ENCODE measurements at places on chromosomes 7 and 10.
A peak's percentile ranks its signal among the peaks of the same experiment; 100 is the strongest.

DNA sequence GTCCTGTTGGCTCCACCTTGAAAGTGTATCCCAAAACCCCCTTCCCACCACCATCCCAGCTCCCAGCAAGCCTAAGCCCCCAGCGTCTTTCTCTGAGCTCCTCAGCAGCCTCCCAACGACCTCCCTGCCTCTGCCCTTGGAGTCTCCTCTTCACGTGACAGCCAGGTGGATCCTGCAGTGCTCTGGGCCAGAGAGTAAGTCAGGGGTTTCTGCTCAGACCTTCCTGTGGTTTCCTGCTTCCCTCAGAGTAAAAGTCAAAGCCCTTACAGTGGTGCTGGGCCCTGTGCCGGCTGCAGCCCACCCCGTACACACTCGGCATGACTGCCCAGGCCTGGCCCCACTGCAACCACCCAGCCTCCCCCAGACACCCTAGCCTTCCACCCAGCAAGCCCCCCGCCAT is 51.9 kb downstream of the OAT start:
- H3K27ac ChIP-seq = no peak overlapping the region
- H3K4me3 ChIP-seq = no peak overlapping the region
- DNase-seq = no peak
- H3K36me3 ChIP-seq = no peaks in the 10 kb centered on the region

DNA sequence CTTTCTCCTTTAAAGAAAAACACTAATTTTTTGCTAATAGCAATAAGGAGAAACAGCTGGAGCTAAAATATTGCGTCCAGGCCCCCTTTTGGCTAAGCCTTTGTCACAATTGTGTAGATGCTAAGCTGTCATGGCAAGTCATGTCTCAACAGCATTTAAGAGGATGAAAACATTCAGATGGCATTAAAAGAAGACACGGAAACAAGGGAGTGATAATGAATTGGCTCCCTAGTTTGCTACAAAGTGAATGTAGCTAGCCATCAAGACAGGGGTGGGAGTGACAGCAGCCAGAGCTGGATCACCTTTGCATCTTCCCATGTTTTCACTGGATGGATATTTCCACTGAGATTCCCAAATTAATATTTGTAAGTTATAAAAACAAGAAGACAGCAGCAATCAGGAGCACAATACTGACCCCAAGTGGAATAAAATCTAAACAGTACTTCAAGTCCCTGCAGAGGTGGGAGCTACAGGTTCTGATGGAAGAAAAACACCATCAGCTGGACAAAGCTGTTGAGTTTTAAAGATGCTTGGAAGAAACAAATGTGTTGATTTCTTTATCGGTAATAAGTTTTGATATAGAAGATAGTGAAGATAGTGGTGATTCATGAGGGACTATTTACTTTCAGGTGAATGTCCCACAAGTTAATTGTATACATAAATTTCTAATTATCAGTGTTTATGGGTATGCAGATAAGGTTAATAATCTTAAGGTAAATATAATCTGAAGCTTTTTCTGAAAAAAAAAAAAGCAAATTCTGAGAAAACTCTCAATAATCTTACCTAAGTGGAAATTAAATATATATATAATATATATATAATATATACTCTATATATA is 129.4 kb downstream of the SLC16A9 start:
- no peak for DNase-seq
- H3K4me3 ChIP-seq = no peak overlapping the region
- H3K4me1 ChIP-seq = no peaks in the 10 kb centered on the region
- H3K27ac ChIP-seq = no peak overlapping the region

- peaks cover 47% of the 10 kb centered on the region for H3K4me1 ChIP-seq
- peaks cover 23% of the 10 kb centered on the region for H3K36me3 ChIP-seq
- no peaks in the 10 kb centered on the region for H3K27me3 ChIP-seq
- DNase-seq = no peak
- peak overlapping the region; percentile 96 for H3K27ac ChIP-seq
These were observed 1.6 kb upstream of the IDI1 start for GRCh38 chr10:1050554-1050953.

DNA sequence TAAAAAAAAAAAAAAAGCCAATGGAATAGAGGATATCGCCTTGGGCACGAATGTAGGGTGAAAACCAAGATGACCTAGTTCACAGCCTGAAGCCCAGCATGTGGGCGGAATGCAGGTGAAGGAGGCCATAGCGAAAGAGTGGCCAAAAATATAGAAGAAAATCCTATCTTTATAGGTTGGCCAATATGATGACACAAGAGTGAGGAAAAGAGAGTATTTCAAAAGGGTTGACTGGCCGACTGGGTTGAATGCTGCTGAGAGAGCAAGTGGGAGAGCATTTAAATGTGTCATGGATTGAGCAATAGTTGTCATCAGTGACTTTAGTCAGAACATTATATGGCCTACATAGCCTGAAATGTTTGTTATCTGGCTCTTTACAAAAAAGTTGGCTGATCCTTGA is 17.2 kb upstream of the GLI3 start:
- peaks cover 9% of the 10 kb centered on the region for H3K27me3 ChIP-seq
- no peak for DNase-seq
- H3K4me3 ChIP-seq = no peak overlapping the region

DNA sequence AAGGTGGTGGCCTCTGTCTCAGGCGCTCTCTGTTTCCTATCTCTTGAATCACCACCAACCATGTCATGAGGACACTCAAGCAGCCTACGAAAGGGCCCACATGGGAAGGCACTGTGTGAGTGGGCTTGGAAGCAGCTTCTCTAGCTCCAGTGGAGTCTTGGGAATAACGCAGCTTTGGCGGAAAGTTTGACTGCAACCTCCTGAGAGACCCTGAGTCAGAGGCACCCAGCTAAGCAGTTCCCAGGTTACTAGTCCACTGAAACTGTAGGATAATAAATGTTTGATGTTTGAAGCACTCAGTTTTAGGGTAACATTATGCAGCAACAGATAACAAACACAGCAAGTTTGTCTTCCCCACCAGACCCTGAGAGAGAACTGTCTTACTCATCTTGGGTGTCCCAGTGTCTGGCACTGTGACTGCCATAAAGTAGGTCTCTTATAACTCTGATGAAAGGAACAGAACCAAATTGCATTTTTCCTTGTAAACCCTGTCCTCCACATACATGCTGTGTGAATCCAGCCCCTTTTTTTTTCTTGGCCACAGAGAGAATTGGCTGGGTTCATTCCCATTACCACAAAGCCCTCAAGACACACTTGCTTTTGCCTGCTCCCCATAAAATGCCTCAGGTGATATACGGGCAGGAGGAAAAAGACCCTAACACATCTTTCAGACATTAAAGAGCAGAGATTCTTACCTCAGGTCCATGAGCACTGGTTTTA is 185.5 kb downstream of the ZNF365 start:
- H3K4me3 ChIP-seq = no peak overlapping the region
- no peak for DNase-seq
- peaks cover 20% of the 10 kb centered on the region for H3K27me3 ChIP-seq
- peaks cover 7% of the 10 kb centered on the region for H3K4me1 ChIP-seq
- no peak overlapping the region for H3K27ac ChIP-seq
- H3K36me3 ChIP-seq = no peaks in the 10 kb centered on the region

DNA sequence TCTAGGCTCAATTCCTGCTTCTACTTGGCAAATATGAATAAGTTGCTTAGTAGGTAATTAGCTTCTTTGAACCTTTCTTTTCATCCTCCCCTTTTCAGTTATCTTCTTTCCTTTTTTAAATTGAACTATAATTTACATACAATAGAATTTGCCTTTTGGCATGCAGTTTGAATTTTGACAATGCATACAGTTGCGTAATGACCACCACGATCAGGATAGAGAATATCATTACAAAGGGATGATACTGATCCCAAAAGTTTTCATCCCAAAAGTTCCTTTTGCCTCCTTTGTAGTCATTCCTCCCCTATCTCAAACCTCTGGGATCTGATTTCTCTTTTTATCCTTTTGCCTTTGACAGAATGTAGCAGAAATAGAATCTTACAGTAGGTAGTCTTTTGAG is 164.4 kb downstream of the NOC3L start:
- H3K4me3 ChIP-seq = no peak overlapping the region
- no peaks in the 10 kb centered on the region for H3K4me1 ChIP-seq
- H3K27ac ChIP-seq = no peak overlapping the region

DNA sequence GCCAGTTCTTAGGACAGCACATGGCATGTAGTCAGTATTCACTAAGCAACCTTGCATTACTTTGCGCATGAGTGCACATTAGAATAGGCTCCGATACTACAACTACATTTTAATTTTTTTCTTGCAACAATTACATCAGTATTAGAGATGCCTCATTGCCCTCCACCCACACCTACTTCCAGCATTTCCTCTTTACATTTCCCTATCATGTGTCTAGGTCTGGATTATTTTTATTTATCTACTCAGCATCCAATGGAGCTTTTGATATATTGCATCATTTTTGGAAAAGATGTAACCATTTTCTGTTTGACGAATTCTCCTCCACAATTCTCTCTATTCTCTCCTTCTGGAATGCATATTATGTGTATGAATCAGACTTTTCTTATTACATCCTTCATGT is 258.2 kb upstream of the GLI3 start:
- peaks cover 31% of the 10 kb centered on the region for H3K27me3 ChIP-seq
- H3K4me3 ChIP-seq = no peak overlapping the region
- H3K27ac ChIP-seq = no peak overlapping the region
- no peak for DNase-seq
- H3K4me1 ChIP-seq = peaks cover 3% of the 10 kb centered on the region

DNA sequence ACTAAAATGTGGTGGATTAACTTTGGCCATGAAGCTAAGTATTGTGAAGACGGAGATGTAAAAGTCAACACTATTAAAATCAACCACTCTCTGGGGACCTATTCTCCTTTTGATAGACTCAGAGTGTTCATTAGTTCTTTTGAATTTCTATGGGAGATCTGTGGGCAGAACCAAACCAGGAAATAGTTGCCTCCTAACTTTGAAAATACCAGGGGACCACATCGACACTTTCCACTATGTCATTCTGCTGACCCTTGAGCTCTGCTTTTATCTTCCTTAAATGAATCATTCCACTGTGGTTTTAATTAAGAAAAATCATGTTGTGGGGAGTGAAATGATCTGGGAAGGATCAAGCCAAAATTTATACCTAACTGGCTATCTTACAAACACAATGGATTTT is 960.5 kb downstream of the GATA3 start:
- no peak overlapping the region for H3K4me3 ChIP-seq
- H3K36me3 ChIP-seq = no peaks in the 10 kb centered on the region
- H3K27ac ChIP-seq = no peak overlapping the region
- no peaks in the 10 kb centered on the region for H3K4me1 ChIP-seq

DNA sequence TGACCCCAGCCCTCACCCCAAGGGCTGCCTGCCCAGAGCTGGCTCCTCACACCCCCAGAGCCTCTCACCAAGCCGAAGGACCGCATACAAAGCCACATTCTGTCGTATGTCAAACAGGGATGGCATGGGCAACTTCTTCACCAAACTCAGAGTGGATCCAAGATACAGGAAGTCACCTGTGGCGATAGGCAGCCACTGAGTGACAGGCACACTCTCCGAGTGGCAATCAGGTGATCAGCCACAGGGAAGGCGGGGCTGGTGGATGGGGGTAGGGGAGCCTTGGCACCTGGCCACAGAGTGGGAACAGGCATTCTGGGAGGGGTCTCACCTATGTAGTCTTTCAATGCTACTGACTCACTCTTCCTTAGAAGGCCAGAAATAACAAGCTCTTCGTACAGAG is 7.1 kb upstream of the ASB10 start:
- no peaks in the 10 kb centered on the region for H3K4me1 ChIP-seq
- H3K36me3 ChIP-seq = no peaks in the 10 kb centered on the region
- H3K27me3 ChIP-seq = peaks cover 5% of the 10 kb centered on the region
- H3K4me3 ChIP-seq = no peak overlapping the region
- no peak for DNase-seq

DNA sequence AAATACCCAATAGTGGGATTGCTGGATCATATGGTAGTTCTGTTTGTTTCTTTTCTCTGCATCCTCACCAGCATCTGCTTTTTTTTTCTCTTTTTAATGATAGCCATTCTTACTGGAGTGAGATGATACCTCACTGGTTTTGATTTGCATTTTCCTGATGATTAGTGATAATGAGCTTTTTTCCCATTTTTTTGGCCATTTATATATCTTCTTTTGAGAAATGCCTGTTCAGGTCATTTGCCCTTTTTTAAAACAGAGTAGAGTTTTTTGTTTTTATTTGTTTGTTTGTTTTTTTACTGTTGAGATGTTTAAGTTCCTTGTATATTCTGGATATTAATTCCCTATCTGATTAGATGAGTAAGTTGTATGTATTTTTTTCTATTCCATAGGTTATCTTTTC is 205.8 kb upstream of the KAT6B start:
- no peak for DNase-seq
- H3K4me3 ChIP-seq = no peak overlapping the region
- no peak overlapping the region for H3K27ac ChIP-seq
- no peaks in the 10 kb centered on the region for H3K27me3 ChIP-seq

- H3K4me1 ChIP-seq = peaks cover 23% of the 10 kb centered on the region
- H3K36me3 ChIP-seq = no peaks in the 10 kb centered on the region
- no peak for DNase-seq
- no peak overlapping the region for H3K4me3 ChIP-seq
- H3K27ac ChIP-seq = no peak overlapping the region
- no peaks in the 10 kb centered on the region for H3K27me3 ChIP-seq
These were observed 22.8 kb downstream of the GNA12 start for GRCh38 chr7:2821161-2821841.

DNA sequence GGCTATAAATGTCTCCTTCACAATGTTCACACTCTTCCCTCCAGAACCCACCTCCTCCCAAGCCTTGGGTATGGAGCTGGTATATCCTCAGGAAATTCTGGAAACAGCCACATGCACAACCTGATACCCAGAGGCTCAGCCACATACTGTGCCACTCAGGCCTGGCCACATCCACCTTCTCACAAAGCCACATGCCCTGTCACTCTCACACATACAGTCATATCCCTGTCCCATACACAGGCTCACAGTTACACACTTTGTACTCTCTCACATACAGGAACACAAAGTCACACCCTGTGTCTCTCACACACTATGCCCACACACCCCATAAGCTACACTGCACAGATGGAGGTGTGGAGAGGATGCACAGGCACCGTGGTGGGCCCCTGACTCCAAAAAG is 10.1 kb downstream of the KCNIP2 start:
- peak overlapping the region; percentile 6 for H3K4me3 ChIP-seq
- peaks cover 39% of the 10 kb centered on the region for H3K4me1 ChIP-seq
- H3K36me3 ChIP-seq = no peaks in the 10 kb centered on the region
- H3K27me3 ChIP-seq = no peaks in the 10 kb centered on the region
- peak overlapping the region; percentile 25 for H3K27ac ChIP-seq

- no peaks in the 10 kb centered on the region for H3K4me1 ChIP-seq
- H3K27ac ChIP-seq = no peak overlapping the region
- H3K27me3 ChIP-seq = peaks cover 9% of the 10 kb centered on the region
- no peak overlapping the region for H3K4me3 ChIP-seq
These were observed 251.2 kb upstream of the GRB10 start for GRCh38 chr7:51033727-51034520.

Measured in natural killer cell treated with Interleukin-12 subunit alpha and Interleukin-12 subunit beta and Interleukin-15 and Interleukin-18, amount 100 ng/mL, for 72 hours (primary cell).